ENCODE measurements at places on chromosomes 11 and 22.

DNA sequence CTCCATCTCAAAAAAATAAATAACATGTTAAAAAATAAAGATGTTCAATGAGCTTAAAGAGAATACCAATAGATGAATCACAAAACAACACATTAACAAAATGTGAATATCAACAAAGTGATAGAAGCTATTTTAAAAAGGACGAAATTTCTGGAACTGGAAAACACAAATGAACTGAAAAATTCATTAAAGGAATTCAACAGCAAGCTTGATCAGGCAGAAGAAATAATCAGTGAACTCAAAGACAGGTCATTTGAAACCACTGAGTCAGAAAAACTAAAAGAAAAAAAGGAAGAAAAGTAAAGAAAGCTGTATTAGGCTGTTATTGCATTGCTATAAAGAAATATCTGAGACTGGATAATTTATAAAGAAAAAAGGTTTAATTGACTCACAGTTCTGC is 7.0 kb upstream of the MTMR2 start:
- no peak for DNase-seq

- no peak for DNase-seq
Measured at GRCh38 chr22:19779685-19780268, 19.2 kb downstream of the TBX1 start.

GRCh38 chr22:32618441-32619140 is 144.0 kb downstream of the FBXO7 start:
- no peak for DNase-seq

DNA sequence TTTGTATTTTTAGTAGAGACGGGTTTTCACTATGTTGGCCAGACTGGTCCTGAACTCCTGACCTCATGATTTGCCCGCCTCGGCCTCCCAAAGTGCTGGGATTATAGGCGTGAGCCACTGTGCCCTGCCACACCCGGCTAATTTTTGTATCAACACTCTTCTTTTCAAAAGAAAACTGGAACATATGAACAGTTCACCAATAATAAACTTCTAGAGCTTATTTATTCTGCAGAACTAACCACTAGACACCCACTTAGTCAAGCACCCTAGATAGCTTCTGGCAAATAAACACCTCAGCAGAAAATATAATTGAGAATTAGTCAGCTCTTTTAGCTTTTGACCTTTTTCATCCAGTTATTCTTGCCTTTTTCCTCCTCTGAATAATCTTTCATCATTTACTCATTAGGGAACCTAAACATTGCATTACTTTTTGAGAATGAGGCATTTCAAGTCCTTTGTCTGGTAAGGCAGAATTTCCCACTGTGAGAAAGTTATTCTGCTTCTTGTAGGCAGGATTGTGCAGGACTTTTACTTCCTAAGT is 27.3 kb upstream of the TMEM41B start:
- no peak for DNase-seq

- no peak for DNase-seq
Measured at GRCh38 chr22:25663654-25664053, 78.3 kb upstream of the MYO18B start.
